ENCODE measurements at places on chromosomes 16 and 17. TPM values are rescaled to one million over a fixed set of nuclear protein-coding genes. Genes with fewer than 3 reads are reported as not detected.

The RAMP2 gene
- total RNA-seq: 29.5 TPM

The ARSG gene
- total RNA-seq: 9.5 TPM

The C16orf89 gene
- 6.4 TPM for total RNA-seq

GRCh38 chr17:32659419-32659842 lies 172.6 kb downstream of the CDK5R1 start:
- no peaks in the 10 kb centered on the region for H3K27me3 ChIP-seq
- H3K4me3 ChIP-seq: no peak overlapping the region

The KRT12 gene
- not detected for total RNA-seq

- H3K4me1 ChIP-seq: no peaks in the 10 kb centered on the region
- no peaks in the 10 kb centered on the region for H3K27me3 ChIP-seq
- no peak overlapping the region for H3K4me3 ChIP-seq
Observed at GRCh38 chr17:9044772-9045463, 23.6 kb downstream of the NTN1 start.

- no peaks in the 10 kb centered on the region for H3K27me3 ChIP-seq
- H3K27ac ChIP-seq: no peak overlapping the region
- DNase-seq: no peak
- H3K36me3 ChIP-seq: no peaks in the 10 kb centered on the region
- no peaks in the 10 kb centered on the region for H3K4me1 ChIP-seq
Observed at GRCh38 chr16:8697965-8698364, 23.5 kb downstream of the ABAT start.

DNA sequence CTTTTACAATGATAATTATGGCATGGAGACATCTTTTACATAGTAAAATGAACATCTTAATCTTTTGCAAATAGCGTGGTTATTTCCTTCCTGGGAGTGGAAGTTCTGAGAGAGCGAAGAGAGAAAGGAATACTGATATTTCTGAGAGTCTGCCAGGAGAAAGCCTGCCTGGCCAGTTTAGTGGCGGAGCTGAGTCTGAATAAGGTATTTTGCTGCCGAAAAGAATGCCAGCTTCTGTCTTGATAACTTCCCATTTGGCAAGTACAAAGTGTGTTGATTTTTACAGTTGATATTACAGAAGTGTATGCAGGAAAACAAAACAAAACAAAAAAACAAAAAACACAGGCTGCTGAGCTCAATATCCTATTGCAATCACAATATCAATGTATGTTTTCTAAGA lies 55.9 kb downstream of the KCNJ2 start:
- H3K4me1 ChIP-seq: no peaks in the 10 kb centered on the region
- no peaks in the 10 kb centered on the region for H3K27me3 ChIP-seq
- no peak for DNase-seq
- no peaks in the 10 kb centered on the region for H3K36me3 ChIP-seq
- H3K4me3 ChIP-seq: no peak overlapping the region
- no peak overlapping the region for H3K27ac ChIP-seq

The KRTAP4-4 gene
- total RNA-seq: not detected

- H3K36me3 ChIP-seq: no peaks in the 10 kb centered on the region
- H3K27ac ChIP-seq: no peak overlapping the region
- H3K4me3 ChIP-seq: no peak overlapping the region
- no peak for DNase-seq
- H3K27me3 ChIP-seq: no peaks in the 10 kb centered on the region
- no peaks in the 10 kb centered on the region for H3K4me1 ChIP-seq
Observed at GRCh38 chr16:49653173-49653570, 202.7 kb downstream of the ZNF423 start.

- H3K27ac ChIP-seq: peak overlapping the region; percentile 61
- no peaks in the 10 kb centered on the region for H3K4me1 ChIP-seq
- no peaks in the 10 kb centered on the region for H3K36me3 ChIP-seq
- no peak for DNase-seq
- no peaks in the 10 kb centered on the region for H3K27me3 ChIP-seq
Observed at GRCh38 chr16:17633181-17633951, 162.6 kb upstream of the XYLT1 start.

The GLOD4 gene
- total RNA-seq: 61.1 TPM

The ZNF469 gene
- total RNA-seq: 0.80 TPM

- no peak overlapping the region for H3K27ac ChIP-seq
- no peaks in the 10 kb centered on the region for H3K27me3 ChIP-seq
- H3K4me3 ChIP-seq: no peak overlapping the region
- peaks cover 7% of the 10 kb centered on the region for H3K4me1 ChIP-seq
- no peaks in the 10 kb centered on the region for H3K36me3 ChIP-seq
Observed at GRCh38 chr17:57856792-57857620, 7.2 kb upstream of the MRPS23 start.

DNA sequence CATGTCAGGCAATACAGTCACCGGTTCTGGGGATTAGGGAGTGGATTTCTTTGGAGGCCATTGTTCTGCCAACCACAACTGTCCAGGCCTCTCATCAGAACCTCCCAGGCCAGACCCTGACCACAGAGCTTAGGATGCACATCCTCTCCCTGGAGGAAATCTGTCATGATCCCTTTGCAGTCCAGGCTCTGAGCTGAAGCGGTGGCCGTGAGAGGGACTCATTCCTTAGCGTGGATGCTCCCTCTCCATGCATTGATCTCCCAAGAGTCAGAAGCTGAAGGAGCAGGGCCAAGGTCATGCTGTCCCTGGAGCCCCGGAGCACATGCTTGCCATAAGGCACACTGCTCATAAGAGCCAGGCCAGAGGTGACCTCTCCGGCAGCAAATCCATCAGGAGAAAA lies 181.4 kb downstream of the COPRS start:
- DNase-seq: no peak
- H3K27ac ChIP-seq: no peak overlapping the region

- H3K27me3 ChIP-seq: no peaks in the 10 kb centered on the region
- H3K4me3 ChIP-seq: peak overlapping the region; percentile 74
- H3K36me3 ChIP-seq: no peaks in the 10 kb centered on the region
- no peak overlapping the region for H3K27ac ChIP-seq
- no peak for DNase-seq
Observed at GRCh38 chr16:3609895-3610697, 1.3 kb downstream of the SLX4 start.
